ENCODE measurements at places on chromosomes 16 and 17.
A peak's percentile ranks its signal among the peaks of the same experiment; 100 is the strongest.

- no peak overlapping the region for H3K4me3 ChIP-seq
- no peak for DNase-seq
- H3K4me1 ChIP-seq = peaks cover 5% of the 10 kb centered on the region
- no peak overlapping the region for H3K27ac ChIP-seq
- H3K27me3 ChIP-seq = no peaks in the 10 kb centered on the region
These were observed 21.3 kb downstream of the CIBAR2 start for GRCh38 chr16:85090873-85091521.

DNA sequence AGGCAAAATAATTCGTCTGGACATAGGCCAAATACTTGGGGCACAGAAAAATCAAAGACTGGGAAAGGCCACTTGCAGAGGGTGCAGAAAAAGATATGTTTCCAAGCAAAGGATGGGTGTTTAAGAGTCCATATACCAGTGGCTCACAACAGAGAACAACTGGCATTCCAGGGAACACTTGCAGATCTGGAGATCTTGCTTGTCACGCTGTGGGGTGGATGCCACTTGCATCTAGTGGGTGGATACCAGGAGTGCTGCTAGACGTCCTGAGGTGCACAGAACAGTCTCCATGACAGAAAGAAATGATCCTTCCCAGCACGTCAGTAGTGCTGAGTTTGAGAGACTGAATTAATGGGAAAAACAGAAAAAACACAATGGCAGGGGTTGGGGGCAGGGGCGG lies 8.4 kb downstream of the CBX8 start:
- no peak overlapping the region for H3K4me3 ChIP-seq
- H3K36me3 ChIP-seq = no peaks in the 10 kb centered on the region
- DNase-seq = no peak
- peaks cover 4% of the 10 kb centered on the region for H3K4me1 ChIP-seq
- H3K27ac ChIP-seq = no peak overlapping the region

DNA sequence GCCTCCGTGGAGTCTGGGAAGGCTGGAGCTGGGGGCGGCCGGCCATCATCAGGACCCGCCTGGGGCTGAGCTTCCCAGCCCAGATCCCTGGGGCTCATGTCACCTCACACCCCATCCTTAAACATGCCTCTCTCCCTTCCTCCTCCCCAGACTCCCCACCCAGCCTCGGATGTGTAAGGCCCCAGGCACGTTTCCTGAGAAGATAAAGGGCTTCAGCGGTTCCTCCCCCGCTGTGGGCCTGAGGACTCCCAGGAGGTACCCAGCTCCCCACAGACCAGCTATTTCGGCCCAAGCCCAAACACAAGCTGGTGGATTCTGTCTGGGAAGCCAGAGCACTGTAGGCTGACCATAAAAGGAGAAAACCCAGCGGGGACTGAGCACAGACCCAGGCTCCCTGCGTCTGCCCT lies 49.2 kb downstream of the MYH11 start:
- H3K27ac ChIP-seq = no peak overlapping the region
- H3K4me1 ChIP-seq = no peaks in the 10 kb centered on the region
- no peak for DNase-seq
- peaks cover 15% of the 10 kb centered on the region for H3K27me3 ChIP-seq
- H3K4me3 ChIP-seq = no peak overlapping the region
- H3K36me3 ChIP-seq = no peaks in the 10 kb centered on the region

GRCh38 chr16:85687651-85688471 lies 893 bp downstream of the GINS2 start:
- H3K27me3 ChIP-seq = peaks cover 17% of the 10 kb centered on the region
- DNase-seq = no peak
- peaks cover 23% of the 10 kb centered on the region for H3K36me3 ChIP-seq
- peaks cover 12% of the 10 kb centered on the region for H3K4me1 ChIP-seq

GRCh38 chr17:57281887-57282286 lies 25.6 kb downstream of the MSI2 start:
- no peak for DNase-seq
- H3K36me3 ChIP-seq = peaks cover 36% of the 10 kb centered on the region
- peak overlapping the region; percentile 11 for H3K27ac ChIP-seq

- peaks cover 64% of the 10 kb centered on the region for H3K4me1 ChIP-seq
- no peak overlapping the region for H3K4me3 ChIP-seq
These were observed 79.1 kb upstream of the TNRC6C start for GRCh38 chr17:77879226-77879895.

- H3K4me1 ChIP-seq = peaks cover 5% of the 10 kb centered on the region
- H3K4me3 ChIP-seq = no peak overlapping the region
- H3K27ac ChIP-seq = no peak overlapping the region
- no peak for DNase-seq
- no peaks in the 10 kb centered on the region for H3K27me3 ChIP-seq
These were observed 283.8 kb downstream of the ZFHX3 start for GRCh38 chr16:72764015-72764654.

DNA sequence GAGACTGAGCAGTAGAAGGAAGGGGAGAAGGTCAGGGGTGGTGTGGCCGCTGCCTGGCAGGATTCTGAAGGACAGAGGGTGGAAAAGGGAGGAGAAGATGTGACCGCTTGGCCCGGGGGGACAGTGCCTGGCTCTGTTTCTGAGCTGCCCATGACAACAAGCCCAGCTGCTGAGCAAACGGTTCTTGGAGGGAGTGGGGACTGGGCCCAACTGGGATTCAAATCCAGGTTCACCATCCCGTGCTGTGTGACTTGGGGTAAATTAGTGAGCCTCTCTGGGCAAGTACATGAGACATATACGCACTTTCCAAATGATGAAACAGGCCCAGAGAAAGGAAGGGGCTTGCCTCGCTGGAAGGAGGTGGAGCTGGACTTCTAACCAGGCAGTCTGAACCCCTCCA lies 23.3 kb downstream of the SEC14L5 start:
- no peaks in the 10 kb centered on the region for H3K36me3 ChIP-seq
- H3K27ac ChIP-seq = no peak overlapping the region
- H3K4me3 ChIP-seq = no peak overlapping the region
- peaks cover 27% of the 10 kb centered on the region for H3K27me3 ChIP-seq

DNA sequence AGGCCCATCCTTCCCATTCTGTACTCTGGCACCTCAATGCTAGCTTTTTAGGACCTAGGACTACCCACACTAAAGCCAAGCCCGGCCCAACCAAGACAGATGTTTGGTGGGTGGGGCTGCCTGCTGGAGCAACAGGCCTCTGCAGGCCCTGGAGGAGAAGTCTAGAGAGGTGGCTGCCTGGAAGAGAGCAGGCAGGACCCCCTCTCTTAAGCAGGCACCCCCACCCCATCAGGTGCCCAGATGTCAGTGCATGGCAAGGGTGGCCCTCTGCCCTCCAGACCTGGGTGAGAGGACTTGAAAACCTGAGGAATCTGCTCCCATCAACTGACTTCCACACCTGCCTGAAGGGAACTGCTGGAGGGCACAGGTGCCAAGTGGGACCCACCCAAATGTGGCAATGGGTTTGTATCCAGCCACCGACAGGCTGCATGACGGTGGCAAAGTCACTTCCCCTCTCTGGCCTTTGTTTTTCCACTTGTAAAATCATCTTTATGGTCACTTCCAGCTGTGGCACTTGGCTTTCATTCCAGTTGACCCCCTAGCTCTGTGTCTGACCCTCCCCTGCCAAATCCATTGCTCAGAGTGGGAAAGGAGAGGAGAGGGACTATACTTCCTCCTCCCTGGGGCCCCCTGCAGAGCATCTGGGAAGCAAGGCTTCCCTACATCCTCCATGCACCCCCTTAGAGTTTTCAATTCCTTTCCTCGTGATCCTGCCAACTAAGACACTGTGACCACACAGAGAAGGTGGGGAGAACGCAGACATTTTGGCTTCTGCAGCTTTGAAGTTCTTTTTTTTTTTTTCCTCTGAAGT lies 1.7 kb upstream of the STAT5A start:
- H3K27ac ChIP-seq = peak overlapping the region; percentile 95
- H3K36me3 ChIP-seq = peaks cover 29% of the 10 kb centered on the region
- DNase-seq = no peak

DNA sequence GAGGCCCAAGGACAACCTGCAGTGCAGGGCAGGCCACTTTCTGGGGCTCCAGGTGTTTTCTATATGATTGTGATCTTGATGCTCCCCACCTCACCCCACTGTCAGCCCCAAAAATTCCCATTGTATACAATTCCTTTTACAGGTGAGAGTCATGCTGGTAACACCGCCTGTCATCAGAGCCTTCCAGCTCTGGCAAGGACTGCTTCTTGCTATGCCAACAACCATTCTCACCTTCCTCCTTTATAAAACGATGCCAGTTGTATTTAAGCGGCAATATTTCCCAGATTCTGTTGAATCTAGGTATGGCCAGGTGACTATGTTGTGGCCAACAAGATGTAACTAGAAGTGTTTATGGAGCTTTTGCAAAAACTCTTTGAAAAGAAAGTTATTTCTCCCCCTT lies 30.4 kb upstream of the CALB2 start:
- no peak for DNase-seq
- H3K27me3 ChIP-seq = peaks cover 21% of the 10 kb centered on the region
- H3K27ac ChIP-seq = no peak overlapping the region

- no peak overlapping the region for H3K4me3 ChIP-seq
- H3K4me1 ChIP-seq = peaks cover 12% of the 10 kb centered on the region
- no peak for DNase-seq
- H3K27me3 ChIP-seq = no peaks in the 10 kb centered on the region
These were observed 10.3 kb downstream of the ZNF18 start for GRCh38 chr17:11986942-11987329.

DNA sequence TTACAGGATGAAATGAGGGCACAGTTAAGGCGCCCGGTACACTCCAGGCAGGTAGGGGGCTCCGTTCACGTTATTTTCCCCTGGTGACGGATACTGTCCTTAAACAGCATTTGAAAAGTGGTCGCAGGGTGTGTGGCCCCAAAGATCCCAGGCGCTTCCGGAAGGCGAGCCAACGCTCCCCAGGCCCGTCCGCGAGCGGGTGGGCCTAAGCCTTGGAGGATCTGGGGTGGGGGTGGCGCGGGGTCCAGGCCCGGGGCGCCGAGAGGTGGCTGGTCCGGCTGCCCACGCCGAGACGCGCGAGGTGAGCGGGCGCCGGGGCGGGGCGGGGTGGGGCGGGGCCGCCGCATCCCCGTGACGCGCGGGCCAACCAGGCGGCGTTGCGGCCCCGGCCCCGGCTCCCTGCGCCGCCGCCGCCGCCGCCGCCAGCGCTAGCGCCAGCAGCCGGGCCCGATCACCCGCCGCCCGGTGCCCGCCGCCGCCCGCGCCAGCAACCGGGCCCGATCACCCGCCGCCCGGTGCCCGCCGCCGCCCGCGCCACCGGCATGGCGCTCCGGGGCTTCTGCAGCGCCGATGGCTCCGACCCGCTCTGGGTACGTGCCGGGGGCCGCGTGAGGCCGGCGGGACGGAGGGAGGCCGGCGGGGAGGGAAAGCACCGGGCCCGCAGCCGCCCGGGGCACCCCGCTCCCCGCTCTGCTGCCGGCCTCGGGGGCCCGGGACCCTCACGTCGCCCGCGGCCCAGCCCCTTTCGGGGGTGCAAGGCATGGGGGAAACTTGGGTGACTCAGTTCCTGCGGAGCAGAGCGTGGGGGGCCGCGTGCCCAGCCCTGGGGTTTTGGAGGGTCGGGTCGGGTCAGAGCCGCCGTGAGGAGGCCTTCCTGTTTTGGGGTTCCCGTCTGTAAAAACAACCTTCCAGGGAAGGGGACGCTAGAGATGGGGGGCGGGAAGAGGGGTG lies at the start of gene ABCC1:
ABCC1 (plus strand) TSS at position 407 of the 951 bp plus-strand sequence; CDS start at position 543, 136 bp downstream.
- H3K27me3 ChIP-seq = no peaks in the 10 kb centered on the region
- DNase-seq = peak; percentile 78
- H3K4me1 ChIP-seq = peaks cover 47% of the 10 kb centered on the region
- peak within 1 kb of the TSS; percentile 99 for H3K4me3 ChIP-seq
